ENCODE measurements at places on chromosomes 6 and 20. TPM values are rescaled to one million over a fixed set of nuclear protein-coding genes. Genes with fewer than 3 reads are reported as not detected.

Gene CALHM5
- total RNA-seq, result not detected

Gene BCAS4
- total RNA-seq, result 13.6 TPM

DNA sequence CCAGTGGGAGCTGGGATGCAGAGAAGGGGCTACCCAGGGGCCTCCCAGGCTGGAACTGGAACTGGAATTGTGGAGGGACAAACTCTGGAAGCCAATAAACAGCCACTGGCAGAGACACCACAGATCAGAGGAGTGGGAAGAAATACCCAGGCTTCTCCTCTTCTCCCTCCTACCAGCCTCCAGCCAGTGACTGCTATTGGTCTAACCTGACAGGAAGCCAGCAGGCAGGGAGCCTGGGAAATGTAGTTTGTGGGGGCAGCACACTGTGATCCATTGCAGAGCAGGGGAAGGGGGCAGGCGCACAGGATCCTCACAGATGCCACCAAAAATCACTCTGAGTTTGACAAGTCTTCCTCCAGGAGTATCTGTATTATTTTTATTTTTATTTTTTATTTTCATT, 12.1 kb upstream of the MLN start:
- no peak overlapping the region for H3K4me3 ChIP-seq
- DNase-seq, result no peak
- H3K4me1 ChIP-seq, result no peaks in the 10 kb centered on the region
- peaks cover 43% of the 10 kb centered on the region for H3K27me3 ChIP-seq
- no peaks in the 10 kb centered on the region for H3K36me3 ChIP-seq

DNA sequence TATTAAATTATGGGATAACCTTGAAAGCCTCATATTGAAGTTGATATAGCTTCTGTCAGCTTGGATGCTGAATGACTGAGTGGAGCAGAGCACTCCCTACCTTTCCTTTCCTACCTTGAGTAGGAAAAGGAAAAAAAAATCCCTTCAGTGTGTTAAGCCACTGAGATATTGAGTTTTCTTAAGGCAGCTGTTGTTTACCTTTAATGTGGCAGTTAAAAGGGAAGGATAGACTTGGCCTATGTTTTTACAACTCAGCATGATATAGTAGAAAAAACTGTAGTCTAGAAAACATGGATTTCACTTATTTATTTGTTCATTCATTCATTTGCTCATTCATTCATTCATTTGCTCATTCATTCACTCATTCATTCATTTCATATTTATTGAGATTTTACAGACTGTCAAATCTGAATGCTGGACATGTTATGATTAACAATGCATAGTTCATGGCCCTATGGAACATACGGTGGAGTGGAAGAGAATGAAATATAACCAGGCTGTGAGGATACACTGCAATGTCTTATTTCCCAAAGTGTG, 131.5 kb upstream of the MAN1A1 start:
- no peak overlapping the region for H3K4me3 ChIP-seq
- H3K4me1 ChIP-seq, result no peaks in the 10 kb centered on the region
- no peak for DNase-seq

Gene KCNQ5
- total RNA-seq, result 9.8 TPM

DNA sequence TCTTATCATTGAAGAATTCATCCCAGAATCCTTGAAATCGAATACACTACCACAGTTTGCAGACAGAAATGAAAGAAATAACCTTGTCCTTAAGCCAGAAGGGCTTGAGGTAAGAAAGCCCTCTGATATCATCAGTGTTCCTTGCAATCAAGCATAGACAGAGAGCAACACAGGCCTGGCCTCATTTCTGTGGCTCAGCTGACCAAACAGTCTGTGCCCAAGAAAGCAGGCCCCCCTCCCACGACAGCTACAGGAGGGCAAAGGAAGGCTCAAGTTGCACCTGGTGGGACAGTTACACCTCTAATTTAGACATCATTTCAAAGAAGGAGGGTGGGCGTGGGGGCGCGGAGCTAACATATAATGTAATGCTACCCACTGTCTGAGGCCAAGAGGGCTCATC, 21.6 kb downstream of the KIF16B start:
- H3K4me1 ChIP-seq, result no peaks in the 10 kb centered on the region
- DNase-seq, result no peak
- no peaks in the 10 kb centered on the region for H3K27me3 ChIP-seq
- no peak overlapping the region for H3K4me3 ChIP-seq
- peaks cover 2% of the 10 kb centered on the region for H3K36me3 ChIP-seq

- H3K27me3 ChIP-seq, result no peaks in the 10 kb centered on the region
- no peak overlapping the region for H3K27ac ChIP-seq
- DNase-seq, result no peak
- H3K36me3 ChIP-seq, result peaks cover 9% of the 10 kb centered on the region
- peaks cover 4% of the 10 kb centered on the region for H3K4me1 ChIP-seq
Measured at GRCh38 chr6:5053864-5054244, 31.3 kb upstream of the PPP1R3G start.

Gene PAK5
- not detected for total RNA-seq

Gene KHDC1
- 3.7 TPM for total RNA-seq

DNA sequence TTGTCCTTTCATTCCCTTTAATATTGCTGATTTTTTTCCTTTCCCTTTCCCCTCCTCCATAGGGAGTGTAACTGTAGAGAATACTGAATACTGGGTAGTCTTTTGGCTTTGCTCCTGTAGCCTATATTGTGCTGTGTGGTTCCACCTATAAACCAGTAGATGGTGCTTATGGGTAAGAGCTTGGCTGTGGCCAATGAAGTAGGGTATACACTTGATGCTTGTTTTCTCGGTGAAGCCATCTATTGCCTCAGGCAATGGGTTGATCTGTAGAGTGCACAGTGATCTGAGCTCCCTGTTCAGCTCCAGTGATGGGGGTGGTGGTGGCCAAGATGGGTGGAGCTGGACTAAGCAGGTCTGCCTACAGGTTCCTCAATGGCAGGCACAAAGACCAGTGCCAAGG, 203.3 kb upstream of the IMPG1 start:
- no peaks in the 10 kb centered on the region for H3K4me1 ChIP-seq
- H3K27me3 ChIP-seq, result no peaks in the 10 kb centered on the region
- peaks cover 2% of the 10 kb centered on the region for H3K36me3 ChIP-seq
- H3K4me3 ChIP-seq, result no peak overlapping the region
- no peak overlapping the region for H3K27ac ChIP-seq

DNA sequence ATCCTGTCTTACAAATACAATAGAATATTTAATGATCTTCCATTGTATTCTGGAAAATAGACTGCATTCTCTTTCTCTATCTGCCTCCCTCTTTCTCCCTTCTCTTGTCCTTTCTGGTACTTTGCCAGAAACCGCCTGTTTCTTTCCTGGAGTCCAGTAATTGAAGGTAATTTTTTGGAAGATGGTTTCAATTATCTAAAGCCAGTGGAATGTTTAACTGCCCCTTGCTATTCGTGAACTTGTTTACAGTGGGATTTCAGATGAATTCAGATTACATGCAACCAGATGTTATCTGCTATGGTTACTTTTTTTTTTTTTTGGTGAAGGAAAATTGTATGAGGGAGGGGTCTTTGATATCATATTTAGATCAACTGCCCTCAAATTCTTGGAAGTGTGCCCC, 655.5 kb upstream of the FLRT3 start:
- H3K36me3 ChIP-seq, result no peaks in the 10 kb centered on the region
- no peak for DNase-seq
- no peak overlapping the region for H3K4me3 ChIP-seq
- H3K4me1 ChIP-seq, result no peaks in the 10 kb centered on the region

GRCh38 chr6:135004399-135004798, 50.2 kb downstream of the HBS1L start:
- H3K27me3 ChIP-seq, result no peaks in the 10 kb centered on the region
- H3K27ac ChIP-seq, result no peak overlapping the region
- no peak for DNase-seq
- H3K4me3 ChIP-seq, result no peak overlapping the region
- H3K4me1 ChIP-seq, result peaks cover 28% of the 10 kb centered on the region

DNA sequence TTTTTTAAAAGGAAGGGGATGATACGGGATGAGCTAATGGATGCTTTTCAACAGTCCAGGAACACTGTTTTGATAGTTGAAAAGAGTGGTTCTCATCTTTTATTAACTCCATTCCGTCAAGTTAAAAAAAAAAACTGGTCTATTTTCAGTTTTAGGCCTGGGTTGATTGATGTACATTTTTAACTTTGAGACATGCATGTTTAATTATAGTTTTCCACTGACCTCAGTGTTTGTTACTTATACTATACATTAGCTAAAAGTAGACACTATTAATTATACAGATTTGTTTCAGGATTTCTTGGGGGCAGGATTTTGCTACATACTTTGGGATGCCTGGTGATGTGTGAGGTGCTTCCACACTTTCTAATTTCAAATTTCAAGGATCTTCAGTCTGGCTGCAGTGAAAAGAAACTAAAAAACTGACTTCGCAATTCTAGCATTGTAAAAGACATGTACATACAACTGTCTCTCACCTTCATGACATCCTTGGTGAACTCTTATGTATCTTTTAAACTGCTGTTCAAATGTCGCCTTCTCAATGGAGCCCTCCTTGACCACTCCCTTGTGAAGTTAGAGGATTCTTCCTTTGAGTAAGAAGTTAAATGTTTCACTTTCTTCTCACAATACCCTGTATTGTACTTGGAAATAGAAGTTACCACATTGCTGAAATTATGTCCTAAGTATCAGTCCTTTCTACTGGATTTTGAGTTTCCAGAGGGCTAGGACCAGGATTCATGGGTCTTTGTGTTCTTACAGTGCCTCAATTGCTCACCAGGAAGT, 101.7 kb downstream of the TSHZ2 start:
- H3K27me3 ChIP-seq, result no peaks in the 10 kb centered on the region
- no peak for DNase-seq
- peak overlapping the region; percentile 96 for H3K27ac ChIP-seq
- H3K4me3 ChIP-seq, result peak overlapping the region; percentile 75
- peaks cover 10% of the 10 kb centered on the region for H3K36me3 ChIP-seq

- peak overlapping the region; percentile 63 for H3K27ac ChIP-seq
- peaks cover 4% of the 10 kb centered on the region for H3K36me3 ChIP-seq
- no peak for DNase-seq
Measured at GRCh38 chr6:156833755-156834154, 56.6 kb downstream of the ARID1B start.

Gene CYP21A2
- 1.1 TPM for total RNA-seq

Gene ELOVL4
- total RNA-seq, result 1.8 TPM

- H3K4me1 ChIP-seq, result no peaks in the 10 kb centered on the region
- DNase-seq, result no peak
- no peak overlapping the region for H3K27ac ChIP-seq
- no peak overlapping the region for H3K4me3 ChIP-seq
- peaks cover 21% of the 10 kb centered on the region for H3K27me3 ChIP-seq
Measured at GRCh38 chr6:151111670-151112069, 128.1 kb upstream of the AKAP12 start.

GRCh38 chr6:5866547-5867051, 140.1 kb downstream of the NRN1 start:
- no peaks in the 10 kb centered on the region for H3K27me3 ChIP-seq
- peak overlapping the region; percentile 87 for H3K27ac ChIP-seq
- DNase-seq, result no peak
- H3K36me3 ChIP-seq, result peaks cover 10% of the 10 kb centered on the region
- peaks cover 51% of the 10 kb centered on the region for H3K4me1 ChIP-seq

DNA sequence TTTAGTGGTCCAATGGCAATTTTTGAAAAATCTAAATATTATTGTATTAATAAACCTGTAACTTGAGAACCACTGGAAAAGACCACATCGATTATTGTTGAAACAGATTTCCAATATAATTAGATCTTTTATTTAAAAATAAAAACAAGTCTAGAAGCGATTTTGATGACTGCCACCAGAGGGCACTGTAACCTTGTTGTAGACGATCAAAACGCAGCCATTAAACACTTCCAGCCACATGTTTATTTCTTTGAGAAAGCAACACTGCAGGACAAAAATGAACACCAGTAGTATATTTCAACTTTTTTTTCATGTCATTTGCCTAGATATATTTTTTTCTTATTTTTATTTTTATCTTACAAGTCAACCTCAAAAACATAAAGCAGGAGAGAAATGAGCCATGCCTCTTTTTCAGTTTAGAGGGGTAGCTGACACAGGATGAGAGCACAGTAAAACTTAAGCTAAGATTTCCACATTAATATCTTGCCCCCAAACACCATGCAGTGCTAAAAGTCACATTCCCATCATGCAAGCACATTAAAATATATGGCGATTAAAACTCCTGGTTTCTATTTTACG, 115.4 kb downstream of the OPRM1 start:
- H3K36me3 ChIP-seq, result no peaks in the 10 kb centered on the region
- peak; percentile 60 for DNase-seq
- H3K4me3 ChIP-seq, result no peak overlapping the region
- H3K4me1 ChIP-seq, result peaks cover 36% of the 10 kb centered on the region

GRCh38 chr20:19816386-19816785, 58.3 kb downstream of the RIN2 start:
- H3K27me3 ChIP-seq, result peaks cover 19% of the 10 kb centered on the region
- H3K4me3 ChIP-seq, result no peak overlapping the region
- no peak for DNase-seq
- no peak overlapping the region for H3K27ac ChIP-seq
- H3K4me1 ChIP-seq, result peaks cover 6% of the 10 kb centered on the region
- no peaks in the 10 kb centered on the region for H3K36me3 ChIP-seq

DNA sequence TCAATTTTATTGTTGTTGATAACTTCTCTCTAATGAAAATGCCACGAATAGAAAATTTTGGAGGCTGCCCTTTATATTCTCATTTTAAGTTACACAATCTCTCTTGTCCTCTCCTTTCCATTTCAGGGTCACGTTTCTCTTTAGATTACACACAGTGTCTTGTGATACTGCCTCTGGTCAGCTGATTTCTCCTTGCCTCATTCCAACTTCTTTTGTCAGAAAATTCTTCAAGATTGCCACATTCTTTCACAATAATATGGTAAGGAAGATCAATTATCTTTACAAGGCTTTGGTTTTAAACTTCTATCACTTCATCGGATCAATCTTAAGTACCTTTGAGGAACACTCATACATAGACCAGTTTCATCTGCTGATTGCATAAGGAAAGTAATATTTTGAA, 370.3 kb downstream of the RFPL4B start:
- H3K36me3 ChIP-seq, result no peaks in the 10 kb centered on the region
- H3K27ac ChIP-seq, result no peak overlapping the region
- no peaks in the 10 kb centered on the region for H3K4me1 ChIP-seq

- DNase-seq, result no peak
- H3K27me3 ChIP-seq, result no peaks in the 10 kb centered on the region
- H3K4me3 ChIP-seq, result no peak overlapping the region
- no peaks in the 10 kb centered on the region for H3K36me3 ChIP-seq
Measured at GRCh38 chr6:56549014-56549413, 93.7 kb downstream of the DST start.

Gene WFDC12
- not detected for total RNA-seq

DNA sequence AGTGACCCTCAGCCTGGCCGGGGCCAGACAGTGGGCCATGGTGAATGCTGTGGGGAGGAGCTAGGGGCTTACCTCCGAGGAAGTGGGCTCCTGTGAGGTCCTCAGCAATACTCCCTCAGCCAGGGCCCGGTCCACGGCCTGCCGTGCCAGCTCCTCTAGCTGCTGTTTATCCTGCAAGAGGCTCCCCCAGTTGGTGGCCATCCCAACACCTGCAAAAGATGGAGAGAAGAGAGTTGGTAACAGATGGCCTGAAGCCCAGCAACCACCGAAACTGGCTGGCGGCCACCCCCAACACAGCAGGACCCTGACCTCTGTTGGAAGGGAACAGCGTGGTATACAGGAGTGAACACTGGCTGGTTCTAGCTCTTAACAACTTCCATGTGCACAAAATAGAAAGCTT, 4.0 kb downstream of the GSS start:
- peaks cover 26% of the 10 kb centered on the region for H3K4me1 ChIP-seq
- H3K27ac ChIP-seq, result no peak overlapping the region
- no peak overlapping the region for H3K4me3 ChIP-seq
- no peak for DNase-seq
- H3K36me3 ChIP-seq, result peaks cover 3% of the 10 kb centered on the region

GRCh38 chr6:125764121-125764671, 14.8 kb downstream of the HEY2 start:
- no peak overlapping the region for H3K27ac ChIP-seq
- H3K4me1 ChIP-seq, result peaks cover 5% of the 10 kb centered on the region
- no peak for DNase-seq
- no peak overlapping the region for H3K4me3 ChIP-seq

Gene FUCA2
- 14.0 TPM for total RNA-seq

Gene TMEM200A
- 0.67 TPM for total RNA-seq

Data from activated T-cell treated with anti-CD3 and anti-CD28 coated beads, Interleukin-2, amount 50 U/mL, for 72 hours (primary cell).